Muscle of back (tissue), 13 donors: ENCODE measurements at places on chromosomes 7 and 10. TPM values are rescaled to one million over a fixed set of nuclear protein-coding genes. Genes with fewer than 3 reads are reported as not detected.

GRCh38 chr10:119772334-119772733, 46.5 kb downstream of the INPP5F start:
- no peak for DNase-seq

DNA sequence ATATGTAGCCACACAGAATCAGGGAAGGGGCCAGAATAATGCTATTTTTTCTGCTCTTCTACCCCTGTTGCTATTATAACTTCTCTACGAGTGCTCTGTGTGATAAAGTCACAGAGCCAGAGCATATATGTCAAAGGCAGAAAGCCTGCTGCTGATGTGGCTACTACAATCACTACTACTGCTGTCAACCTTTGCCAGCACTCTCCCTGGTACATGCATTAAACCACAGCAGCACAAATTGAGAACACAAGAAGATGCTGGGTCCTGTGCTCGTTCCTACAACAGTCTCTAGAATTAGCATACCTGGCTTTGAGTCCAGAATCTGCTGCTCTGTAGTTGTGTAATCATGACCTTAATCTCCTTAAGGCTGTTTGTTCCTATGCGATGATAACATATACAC, 108.6 kb downstream of the SEMA3A start:
- no peak for DNase-seq

- no peak for DNase-seq
Measured at GRCh38 chr7:146635205-146636032, 518.8 kb downstream of the CNTNAP2 start.

GRCh38 chr10:66717231-66717981, 208.4 kb upstream of the LRRTM3 start:
- no peak for DNase-seq

- peak; percentile 72 for DNase-seq
Measured at GRCh38 chr10:127906548-127907377, at the start of gene PTPRE. Gene PTPRE, plus strand, starts transcription at chr10:127907103. Its CDS starts 133,779 bp downstream, at chr10:128040882.

- DNase-seq: no peak
Measured at GRCh38 chr7:51027106-51027934, 244.6 kb upstream of the GRB10 start.

DNA sequence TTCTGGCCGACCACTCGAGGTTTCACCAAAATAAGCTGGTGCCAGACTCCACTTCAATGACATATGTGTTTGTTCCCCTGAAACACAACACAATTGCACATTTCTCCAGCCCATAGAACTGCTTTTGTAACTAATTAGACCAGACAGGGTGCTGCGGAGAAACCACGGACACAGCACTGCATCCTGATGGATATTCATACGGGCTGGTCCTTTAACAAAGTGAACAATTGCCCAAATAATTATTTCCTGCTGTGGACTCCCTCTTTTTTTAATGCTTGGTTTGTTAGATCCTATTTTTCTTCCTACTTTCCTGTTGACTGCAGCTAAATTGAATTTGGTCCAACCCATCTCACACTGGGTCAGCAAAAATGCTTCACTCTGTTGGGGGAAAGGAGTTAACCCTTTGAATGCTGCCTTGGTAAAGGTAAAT, 198.6 kb upstream of the BMPER start:
- no peak for DNase-seq

DNA sequence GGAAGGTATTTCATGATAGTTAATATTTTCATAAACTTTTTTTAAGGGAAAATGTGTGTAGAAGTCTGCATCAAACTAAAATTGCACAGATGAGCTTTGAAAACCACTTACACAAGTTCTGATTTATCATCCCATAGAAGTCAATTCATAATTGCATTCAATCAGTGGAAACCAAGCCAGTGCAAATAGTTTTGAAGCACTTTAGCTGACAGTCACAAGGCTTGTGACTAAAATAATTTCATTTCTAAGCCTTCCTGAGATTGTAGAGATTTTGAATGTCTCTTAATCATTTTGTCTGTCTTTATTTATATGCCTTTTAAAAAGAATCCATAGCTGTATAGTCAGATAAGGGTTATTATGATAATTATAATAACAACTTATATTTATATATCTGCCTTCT, 41.4 kb downstream of the EXOC4 start:
- no peak for DNase-seq

DNA sequence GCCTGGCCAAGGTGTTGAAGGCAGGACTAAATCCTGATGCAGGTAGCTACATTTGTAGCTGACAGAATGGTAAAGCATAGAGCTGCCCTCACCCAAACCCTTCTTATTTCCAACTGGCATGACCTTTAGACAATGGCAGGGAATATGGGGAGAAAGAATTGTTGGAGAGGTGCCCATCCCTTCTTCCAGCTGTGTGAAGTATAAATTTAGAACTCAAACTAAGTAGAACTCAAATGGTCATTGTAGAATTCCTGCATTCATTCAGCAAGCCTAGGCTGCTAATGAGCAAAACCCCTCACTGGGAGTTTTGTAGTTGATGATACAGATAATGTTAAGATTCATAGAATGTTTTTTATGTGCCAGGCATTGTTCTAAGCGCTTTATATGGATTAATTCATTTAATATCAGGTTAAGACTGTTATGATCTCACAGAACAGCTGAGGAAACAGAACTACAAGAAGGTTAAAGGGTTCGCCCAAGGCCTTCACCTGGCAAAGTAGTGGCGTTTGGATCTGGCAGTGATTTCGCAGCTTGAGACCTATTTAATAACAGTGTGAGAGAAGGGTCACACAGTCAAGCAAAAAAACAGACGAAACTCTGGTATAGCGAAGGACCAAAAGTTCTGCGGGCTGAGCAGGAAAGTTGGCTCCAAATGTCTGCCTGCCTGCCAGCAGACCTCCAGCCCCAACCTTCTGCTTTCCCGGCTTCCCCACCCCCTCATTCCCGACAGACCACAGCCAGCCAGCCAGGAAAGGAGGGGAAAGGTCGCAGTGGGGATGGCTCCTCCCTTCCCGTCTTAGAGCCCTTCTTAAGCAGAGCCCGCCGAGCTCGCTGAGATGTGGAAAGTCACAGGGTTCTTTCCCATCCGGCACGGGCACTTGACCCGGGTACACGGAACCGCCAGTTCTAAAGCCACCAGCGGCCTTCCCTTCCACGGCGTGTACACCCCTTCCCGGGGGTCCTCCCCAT, 1.6 kb upstream of the HILPDA start:
- DNase-seq: peak; percentile 87

- DNase-seq: no peak
Measured at GRCh38 chr10:36183726-36184125, 541.6 kb upstream of the FZD8 start.

DNA sequence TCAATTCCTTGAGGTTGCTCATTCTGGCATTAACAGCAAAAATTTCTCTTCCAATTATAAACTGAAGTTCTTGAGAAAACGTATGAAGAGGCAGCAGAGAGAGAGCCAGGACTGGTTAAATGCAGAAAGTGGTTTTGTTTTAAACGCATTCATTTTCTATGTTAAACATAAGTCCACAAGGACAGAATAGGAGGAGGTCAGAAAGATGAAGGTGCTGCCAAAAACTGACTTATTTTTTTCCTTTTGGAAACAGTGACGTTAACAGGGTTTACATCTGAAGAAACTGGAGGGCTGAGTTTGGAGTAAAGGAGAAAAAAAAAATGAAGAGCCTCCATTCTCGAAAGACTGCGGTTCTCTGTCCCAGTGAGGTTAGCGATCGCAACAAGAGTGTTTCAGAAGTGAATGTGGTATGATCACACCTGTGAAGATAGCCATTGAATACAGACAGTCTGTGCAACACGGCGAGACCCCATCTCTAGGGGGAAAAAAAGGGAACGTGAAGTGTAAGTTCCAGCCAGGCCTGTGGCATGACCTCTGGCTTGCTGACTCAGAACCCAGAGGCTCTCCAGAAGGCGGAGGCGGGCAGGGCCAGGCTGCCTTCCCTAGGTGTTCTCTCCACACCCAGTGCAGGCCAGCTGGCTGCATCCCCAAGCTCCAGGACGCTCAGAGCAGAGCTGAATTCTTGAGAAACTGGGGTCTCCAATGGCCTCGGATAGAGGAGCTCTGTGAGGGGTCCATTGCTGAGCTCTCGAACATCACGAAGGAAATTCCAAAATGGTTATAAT, 84.0 kb downstream of the CHST15 start:
- peak; percentile 76 for DNase-seq

- DNase-seq: peak; percentile 66
Measured at GRCh38 chr7:138008588-138009349, 6.9 kb upstream of the CREB3L2 start.

DNA sequence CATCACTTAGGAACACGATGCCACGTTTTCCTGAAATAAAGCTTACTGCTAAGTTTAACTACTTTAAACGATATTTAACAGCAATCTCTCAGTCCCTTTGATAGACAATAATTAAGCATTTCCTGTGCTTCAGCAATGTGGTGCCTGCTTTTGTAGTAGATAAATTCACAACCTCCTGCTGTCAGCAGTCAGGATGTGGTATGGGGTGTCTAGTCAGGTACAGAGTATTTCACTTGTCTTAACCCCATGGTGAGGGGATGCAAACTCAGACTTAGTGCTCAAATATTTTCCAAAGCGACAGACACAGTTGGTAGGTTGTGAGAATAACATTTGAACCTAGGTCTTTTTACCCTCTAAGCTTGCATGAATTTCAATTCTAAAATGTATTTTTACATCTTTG, 526.2 kb upstream of the PFKP start:
- DNase-seq: no peak

GRCh38 chr10:73774637-73775036, 7.2 kb upstream of the CHCHD1 start:
- no peak for DNase-seq

The PTF1A gene
- polyA plus RNA-seq: not detected

The CALU gene
- polyA plus RNA-seq: 256 TPM

The SLC13A4 gene
- polyA plus RNA-seq: 1.9 TPM

The NRCAM gene
- polyA plus RNA-seq: 51.7 TPM

The IFIT3 gene
- 8.7 TPM for polyA plus RNA-seq

The ASZ1 gene
- not detected for polyA plus RNA-seq

The CYP2E1 gene
- polyA plus RNA-seq: 0.86 TPM

The MYPN gene
- polyA plus RNA-seq: 69.8 TPM
